ENCODE measurements at places on chromosomes 6 and 20.

DNA sequence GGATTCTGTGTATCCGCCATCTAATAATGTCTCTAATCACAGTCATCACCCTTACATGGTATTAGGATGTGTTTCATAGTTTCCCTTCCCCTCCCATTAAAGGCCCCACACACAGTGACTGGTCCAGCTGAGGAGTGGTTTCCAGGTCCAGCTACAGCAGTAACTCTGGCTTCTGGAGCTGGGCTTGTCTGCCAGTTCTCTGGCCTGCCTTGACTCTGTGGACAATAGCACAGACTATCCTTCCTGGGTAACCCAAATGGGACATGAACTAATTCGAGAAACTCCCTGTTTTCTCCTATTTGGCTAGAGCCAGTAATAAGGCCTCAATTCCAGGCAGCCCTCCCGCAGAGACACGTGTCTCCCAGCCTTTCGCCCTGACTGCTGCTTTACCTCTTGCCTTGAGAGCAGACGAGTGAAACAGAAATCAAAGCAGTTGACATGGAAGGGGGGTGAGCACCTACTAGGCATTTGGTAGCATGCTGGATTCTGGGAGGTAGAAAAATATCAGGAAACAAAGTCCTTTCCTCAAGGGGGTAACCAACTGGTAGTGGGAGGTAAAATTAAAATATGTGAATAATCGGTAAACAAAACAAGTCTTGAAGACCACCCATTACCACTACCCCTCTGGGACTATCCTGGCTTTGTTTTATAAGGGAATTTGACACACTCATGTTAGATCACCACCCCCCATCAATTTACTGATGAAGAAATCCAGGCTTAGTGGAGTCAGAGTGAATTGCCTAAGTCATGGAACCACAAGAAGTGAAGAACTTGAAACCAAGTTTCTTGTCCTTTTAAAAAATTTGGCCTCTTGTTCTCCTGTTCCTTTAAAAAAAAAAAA lies 1.2 kb downstream of the TRAF3IP2 start:
- peak; percentile 86 for DNase-seq

- DNase-seq: no peak
These were observed 66.4 kb downstream of the OLIG3 start for GRCh38 chr6:137427656-137428290.

GRCh38 chr6:163876391-163876790 lies 461.9 kb downstream of the QKI start:
- no peak for DNase-seq

DNA sequence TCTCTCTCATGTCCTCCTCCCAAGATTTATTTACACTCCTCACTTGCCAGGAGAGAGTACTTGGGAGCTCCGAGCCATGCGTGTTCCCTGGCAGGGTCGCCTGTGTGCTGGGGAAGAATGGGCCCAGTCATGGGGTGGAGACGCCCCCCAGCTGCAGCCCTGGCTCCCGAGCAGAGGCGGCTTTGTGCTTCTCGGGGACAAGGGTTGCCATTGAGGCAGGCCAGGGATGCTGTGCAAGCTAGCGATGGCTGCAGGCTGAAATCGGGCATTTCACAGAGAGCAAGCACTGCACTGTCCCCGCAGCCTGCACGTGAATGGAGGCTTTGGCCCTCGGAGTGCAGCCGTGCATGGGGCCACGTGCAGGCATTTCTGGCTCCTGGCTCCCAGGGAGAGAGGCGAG lies 23.8 kb downstream of the PHACTR3 start:
- no peak for DNase-seq

- no peak for DNase-seq
These were observed 149.8 kb upstream of the JAG1 start for GRCh38 chr20:10823585-10823984.

DNA sequence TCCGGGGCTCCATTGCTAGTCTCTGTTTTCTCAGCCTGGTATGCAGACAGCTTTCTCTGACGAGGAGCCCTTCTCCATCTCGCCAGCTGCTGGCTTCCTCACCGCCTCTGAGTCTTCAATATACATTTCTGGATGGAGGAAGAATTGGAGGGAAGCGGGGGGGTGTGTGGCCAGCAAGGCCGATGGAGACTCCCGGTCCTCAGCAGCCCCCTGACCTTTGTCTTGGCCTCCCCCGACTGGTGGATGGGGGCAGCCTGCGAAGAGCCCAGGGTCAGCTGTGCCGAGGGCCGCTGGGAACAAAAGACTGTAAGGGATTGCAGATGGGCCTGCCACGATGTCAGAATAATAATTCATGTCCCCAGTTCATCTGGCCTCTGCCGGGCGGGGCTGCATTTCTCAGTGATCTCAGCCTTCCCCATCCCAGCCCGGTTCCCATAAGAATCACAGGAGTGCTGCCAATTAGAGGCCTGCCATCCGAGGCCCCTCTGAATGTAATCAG lies 54.3 kb upstream of the STX16 start:
- peak; percentile 26 for DNase-seq

DNA sequence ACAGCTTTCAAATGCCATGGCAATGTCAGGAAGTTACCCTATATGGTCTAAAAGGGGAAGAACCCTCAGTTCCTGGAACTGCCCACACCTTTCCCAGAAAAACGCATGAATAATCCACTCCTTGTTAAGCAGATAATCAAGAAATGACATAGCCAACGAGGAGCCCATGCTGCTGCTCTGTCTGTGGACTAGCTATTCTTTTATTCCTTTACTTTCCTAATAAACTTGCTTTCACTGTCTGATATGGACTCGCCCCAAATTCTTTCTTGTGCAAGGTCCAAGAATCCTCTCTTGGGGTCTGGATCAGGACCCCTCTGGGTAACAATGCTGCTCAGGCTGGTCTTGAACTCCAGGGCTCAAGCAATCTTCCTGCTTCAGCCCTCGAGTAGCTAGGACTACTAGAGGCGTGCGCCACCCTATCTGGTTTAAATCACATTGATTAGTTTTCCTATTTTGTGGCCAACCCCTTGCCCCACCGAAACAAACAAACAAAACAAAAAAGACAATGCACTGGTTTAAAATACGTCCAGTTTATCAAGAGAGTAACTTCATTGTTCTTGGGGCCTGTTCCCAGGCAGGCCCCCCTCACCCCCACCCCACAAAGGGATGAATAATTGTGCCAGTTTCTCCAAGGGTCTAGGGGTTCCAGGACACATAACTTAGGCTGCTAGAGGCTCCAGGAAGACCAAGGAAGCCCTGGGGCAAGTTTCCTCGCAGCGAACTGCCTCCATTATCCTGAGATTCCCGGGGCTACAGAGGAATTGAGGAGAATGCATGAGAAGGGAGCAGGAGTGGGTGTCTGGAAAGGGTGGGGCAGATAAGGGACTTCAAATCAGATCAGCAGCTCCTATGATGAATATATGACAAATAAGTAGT lies 10.1 kb upstream of the AKAP12 start:
- DNase-seq: no peak

- peak; percentile 22 for DNase-seq
These were observed 141.5 kb downstream of the GMDS start for GRCh38 chr6:2103765-2104523.

DNA sequence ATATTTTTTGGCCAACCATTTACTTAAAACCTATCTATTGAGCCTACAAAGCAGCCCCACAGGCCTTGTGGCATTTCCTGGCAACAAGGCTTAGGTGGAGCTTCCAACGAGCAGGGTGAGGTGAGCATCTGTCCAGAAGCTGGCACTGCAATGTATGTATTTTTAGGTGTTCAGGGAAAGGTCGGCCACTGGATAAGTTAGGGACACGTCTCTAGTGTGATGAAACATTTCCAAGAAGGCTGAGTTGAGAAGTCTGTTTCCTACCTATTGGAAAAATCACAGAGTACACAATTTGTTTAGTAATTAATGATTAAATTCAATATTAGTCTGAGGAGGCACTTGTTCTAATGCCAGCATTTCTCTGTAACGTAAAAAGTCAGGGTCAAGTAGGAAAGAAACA lies 17.8 kb upstream of the RCAN2 start:
- no peak for DNase-seq

- DNase-seq: no peak
These were observed 1.5 kb downstream of the SLC29A1 start for GRCh38 chr6:44224965-44225305.

- DNase-seq: peak; percentile 89
These were observed at the start of gene RAET1G for GRCh38 chr6:149922642-149923326. TSS of gene RAET1G (minus strand) at chr6:149923121. CDS start at chr6:149923010, 111 bp downstream.

- DNase-seq: no peak
These were observed 95.1 kb upstream of the IYD start for GRCh38 chr6:150273457-150274309.

DNA sequence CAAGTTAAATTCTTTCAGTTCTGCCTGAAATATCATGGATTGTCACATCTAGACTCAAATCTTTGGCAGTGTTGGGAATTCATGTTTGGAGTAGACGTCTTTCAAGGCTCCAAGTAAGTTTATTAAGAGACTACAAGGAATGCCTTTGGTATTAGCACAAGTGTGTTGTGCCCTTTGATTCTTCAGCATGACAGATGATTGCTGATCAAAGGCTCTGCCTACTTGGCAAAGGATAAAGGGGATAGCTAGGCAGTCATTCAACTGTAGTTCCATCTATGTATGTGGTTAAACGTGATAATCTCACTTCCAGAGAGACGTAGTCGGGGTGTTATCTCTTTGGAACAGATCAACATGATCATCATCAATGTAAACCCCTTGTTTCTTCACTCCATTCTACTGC lies 86.2 kb downstream of the SPTLC3 start:
- DNase-seq: no peak

GRCh38 chr6:68639826-68640490 lies 4.9 kb downstream of the ADGRB3 start:
- DNase-seq: no peak

GRCh38 chr6:6379573-6379972 lies 59.1 kb upstream of the F13A1 start:
- DNase-seq: no peak

GRCh38 chr6:158242071-158242606 lies 70.1 kb upstream of the TULP4 start:
- no peak for DNase-seq

DNA sequence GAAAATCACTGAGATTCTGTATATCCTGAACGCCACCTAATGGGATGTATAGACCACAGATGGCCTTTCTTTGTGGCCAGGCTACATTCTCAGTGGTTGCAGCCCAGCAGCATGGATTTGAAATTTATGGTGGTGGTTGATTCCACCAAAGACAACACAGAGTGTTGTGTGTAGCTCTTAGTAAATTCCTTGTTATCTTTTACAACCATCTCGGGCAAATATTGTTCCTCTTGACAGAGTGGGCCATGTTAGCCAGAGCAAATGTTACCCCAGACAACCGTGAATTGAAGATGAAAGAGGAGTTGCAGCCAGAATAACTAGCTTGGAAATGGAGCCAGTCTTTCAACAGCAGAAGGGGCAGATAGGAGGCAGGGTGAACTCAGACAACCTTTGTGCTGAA lies 39.5 kb downstream of the SLC24A3 start:
- no peak for DNase-seq

DNA sequence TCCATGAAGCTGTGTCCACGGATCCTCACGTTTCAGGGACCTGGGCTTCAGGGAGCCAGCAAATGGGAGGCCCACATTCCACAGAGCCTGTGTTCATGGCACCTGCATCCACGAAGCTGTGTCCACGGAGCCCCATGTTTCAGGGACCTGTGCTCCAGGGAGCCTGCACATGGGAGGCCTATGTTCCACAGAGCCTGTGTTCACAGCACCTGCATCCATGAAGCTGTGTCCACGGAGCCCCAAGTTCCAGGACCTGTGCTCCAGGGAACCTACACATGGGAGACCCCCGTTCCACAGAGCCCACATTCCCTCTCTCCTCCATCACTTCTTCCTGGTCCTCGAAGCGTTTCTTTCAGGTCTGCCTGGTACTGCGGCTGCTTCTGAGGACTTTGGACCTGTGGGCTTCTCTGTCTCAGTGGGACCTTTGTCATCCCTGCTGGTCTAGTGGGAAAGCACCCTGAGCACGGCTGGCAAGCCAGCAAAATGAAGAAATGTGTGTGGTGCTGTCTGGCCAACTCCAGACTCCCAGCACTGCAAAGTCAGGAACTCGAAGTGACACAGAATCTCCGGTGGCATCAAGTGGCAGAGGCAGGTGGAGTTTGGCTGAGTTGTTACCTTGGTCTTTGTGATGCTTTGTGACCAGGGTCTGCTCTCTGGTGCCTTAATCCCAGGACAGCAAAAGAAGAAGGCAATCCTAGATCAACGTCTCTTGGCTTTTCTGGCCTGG lies 245.9 kb downstream of the DLL1 start:
- no peak for DNase-seq

GRCh38 chr6:23269436-23269835 lies 700.1 kb downstream of the HDGFL1 start:
- DNase-seq: no peak
